ENCODE measurements at places on chromosomes 2 and 18.

DNA sequence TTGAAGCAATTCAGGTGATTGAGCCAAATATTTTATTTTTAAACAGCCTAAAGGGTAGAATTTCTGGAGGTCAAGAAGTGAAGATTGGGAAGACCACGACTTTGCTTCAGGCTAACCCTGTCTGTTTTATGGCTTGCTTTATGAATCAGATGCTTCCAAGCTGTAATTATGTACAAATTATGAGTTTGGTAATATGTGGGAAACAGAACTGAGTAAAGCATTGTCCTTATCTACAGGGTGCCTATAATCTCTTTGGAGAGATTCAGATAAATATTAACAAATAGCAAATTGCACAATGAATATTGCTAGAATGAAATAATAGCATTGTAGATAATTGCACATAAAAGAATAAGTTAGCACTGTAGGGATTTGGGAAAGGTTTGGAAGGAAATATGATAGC is 539.4 kb upstream of the CDH2 start:
- DNase-seq = no peak

DNA sequence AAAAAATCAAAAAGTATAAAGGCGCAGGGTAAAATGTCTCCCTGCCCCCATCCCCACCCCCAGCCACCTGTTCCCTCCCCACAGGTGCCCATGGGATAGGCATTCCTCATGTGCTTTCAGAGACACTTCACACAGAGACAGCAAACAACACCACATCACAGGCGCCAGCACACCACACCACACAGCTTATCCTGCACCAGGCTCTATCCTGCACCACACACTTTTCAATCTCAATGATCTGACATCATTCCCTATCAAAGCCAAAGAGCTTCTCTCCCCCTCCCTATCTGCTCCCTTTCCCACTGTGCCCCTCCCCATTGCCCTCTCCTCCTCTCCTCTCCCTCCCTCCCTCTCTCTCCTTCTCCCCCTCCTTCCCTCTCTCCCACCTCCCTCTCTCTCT is 15.5 kb downstream of the FAM178B start:
- DNase-seq = no peak

GRCh38 chr2:220332886-220333285 is 705.5 kb downstream of the SLC4A3 start:
- no peak for DNase-seq

GRCh38 chr2:29580223-29580622 is 341.2 kb downstream of the ALK start:
- peak; percentile 64 for DNase-seq

- DNase-seq = no peak
These were observed 10.7 kb downstream of the EFEMP1 start for GRCh38 chr2:55912926-55913325.

Data from Daoy (cell line).